ENCODE measurements at places on chromosomes 4 and X. TPM values are rescaled to one million over a fixed set of nuclear protein-coding genes. Genes with fewer than 3 reads are reported as not detected.

GRCh38 chr4:58272311-58272710, 1162.1 kb upstream of the IGFBP7 start:
- DNase-seq = no peak

HSFX4 gene
- not detected for total RNA-seq

ATP11C gene
- total RNA-seq = 41.6 TPM

KLB gene
- not detected for total RNA-seq

SHROOM3 gene
- total RNA-seq = 34.0 TPM

ARHGAP24 gene
- 0.31 TPM for total RNA-seq

GRCh38 chrX:140447150-140447549, 57.7 kb downstream of the SOX3 start:
- DNase-seq = no peak

- DNase-seq = no peak
These were observed 34.1 kb upstream of the ASMTL start for GRCh38 chrX:1486749-1487361.

CLDN22 gene
- total RNA-seq = not detected

GLUD2 gene
- total RNA-seq = 0.26 TPM

All from H1 (cell line).